Left renal cortex interstitium (tissue), 4 donors: ENCODE measurements at places on chromosomes 6 and 20. TPM values are rescaled to one million over a fixed set of nuclear protein-coding genes. Genes with fewer than 3 reads are reported as not detected.

DNA sequence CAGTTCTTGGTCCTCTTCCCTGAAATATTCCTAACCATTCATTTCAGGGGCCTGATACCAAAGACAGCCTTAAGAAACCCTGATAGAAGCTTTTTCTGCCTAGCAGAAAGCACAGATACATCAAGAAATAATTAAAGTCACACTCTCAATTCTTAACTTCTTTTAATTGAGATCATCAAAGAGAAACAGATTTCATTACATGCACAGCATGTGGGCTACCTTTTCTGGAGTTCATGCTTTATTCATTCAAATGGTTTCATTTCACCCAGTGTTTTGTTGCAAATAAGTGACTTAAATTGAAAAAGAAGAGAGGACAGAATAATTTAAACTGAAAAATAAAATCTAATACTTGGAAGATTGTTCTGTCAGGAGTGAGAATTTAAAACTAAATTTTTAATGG, 192.6 kb upstream of the GGTLC1 start:
- no peak for DNase-seq

Gene NEURL2
- 4.2 TPM for polyA plus RNA-seq

Gene RNF217
- 12.1 TPM for polyA plus RNA-seq

DNA sequence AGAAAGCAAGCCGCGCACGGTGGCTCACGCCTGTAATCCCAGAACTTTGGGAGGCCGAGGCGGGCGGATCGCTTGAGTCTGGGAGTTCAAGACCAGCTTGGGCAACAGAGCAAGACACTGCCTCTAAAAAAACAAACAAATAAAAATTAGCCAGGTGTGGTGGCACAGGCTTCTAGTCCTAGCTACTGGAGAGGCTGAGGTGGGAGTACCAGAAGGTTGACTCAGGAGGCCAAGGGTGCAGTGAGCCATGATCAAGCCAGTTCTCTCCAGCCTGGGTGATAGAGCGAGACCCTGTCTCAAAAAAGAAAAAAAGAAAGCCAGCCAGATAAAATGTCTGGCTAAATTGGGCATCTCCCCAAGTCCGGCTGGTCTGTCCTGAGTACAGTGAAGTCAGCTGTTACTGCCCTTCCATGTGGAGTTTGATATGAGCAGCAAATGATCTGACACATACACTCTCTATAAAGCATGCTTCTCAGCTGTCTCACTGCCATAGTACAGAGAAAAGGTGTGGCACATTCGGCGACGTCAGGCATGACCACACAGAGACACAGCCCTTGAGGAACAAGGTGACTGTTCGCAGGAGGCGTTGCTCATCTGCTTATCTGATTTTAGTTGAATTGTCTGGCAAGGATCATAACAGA, 13.0 kb downstream of the CD83 start:
- no peak for DNase-seq

GRCh38 chr6:73690056-73690455, 5.9 kb upstream of the CD109 start:
- DNase-seq, result no peak
